ENCODE measurements at places on chromosomes 3 and 15. TPM values are rescaled to one million over a fixed set of nuclear protein-coding genes. Genes with fewer than 3 reads are reported as not detected.
A peak's percentile ranks its signal among the peaks of the same experiment; 100 is the strongest.

TRANK1 gene
- 12.1 TPM for total RNA-seq

TCTA gene
- 17.0 TPM for total RNA-seq

PLSCR5 gene
- total RNA-seq, result not detected

REC114 gene
- not detected for total RNA-seq

MUC20 gene
- 98.1 TPM for total RNA-seq

SLC9C1 gene
- not detected for total RNA-seq

CSTA gene
- total RNA-seq, result 16.8 TPM

KNG1 gene
- not detected for total RNA-seq

CCR3 gene
- 3.1 TPM for total RNA-seq

TGM5 gene
- 1.7 TPM for total RNA-seq

PAK6 gene
- 10.7 TPM for total RNA-seq

TRPM1 gene
- not detected for total RNA-seq

RBP2 gene
- total RNA-seq, result not detected

ADPRH gene
- 1.6 TPM for total RNA-seq

DNA sequence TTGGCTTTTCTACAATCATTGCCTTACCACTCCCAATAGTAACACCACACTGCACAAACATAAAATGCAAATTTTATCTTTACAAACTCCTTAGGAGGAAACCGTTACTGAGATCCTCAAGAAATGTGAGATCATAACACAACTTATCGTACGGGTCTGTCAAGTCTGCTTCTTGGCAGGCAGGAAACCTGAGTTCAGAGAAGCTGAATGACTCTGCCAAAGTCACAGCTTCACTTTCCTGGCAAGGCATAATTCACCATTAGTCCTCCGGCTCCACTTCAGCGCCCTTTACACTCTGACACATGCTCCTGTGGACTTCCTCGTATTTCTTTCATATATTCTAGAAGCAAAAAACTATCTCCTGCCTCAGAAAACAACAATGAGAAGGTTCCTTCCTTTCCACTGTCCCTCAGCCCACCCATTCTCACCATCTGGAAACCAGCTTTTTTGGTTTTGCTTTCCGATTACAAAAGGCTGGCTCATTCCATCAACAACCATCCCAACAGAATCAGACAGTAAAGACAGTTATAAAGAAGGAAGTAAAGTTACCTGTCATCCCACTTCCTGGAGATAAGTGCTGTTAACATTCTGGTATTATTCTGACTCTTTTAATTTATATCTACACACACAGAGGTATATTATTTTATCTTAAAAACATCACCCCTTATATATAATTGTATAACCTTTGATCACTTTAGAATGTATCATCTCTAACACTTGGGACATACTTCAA lies 223.4 kb downstream of the STT3B start:
- DNase-seq, result no peak

GRCh38 chr3:126267169-126267975 lies 87.0 kb upstream of the ALDH1L1 start:
- DNase-seq, result peak; percentile 92

DNA sequence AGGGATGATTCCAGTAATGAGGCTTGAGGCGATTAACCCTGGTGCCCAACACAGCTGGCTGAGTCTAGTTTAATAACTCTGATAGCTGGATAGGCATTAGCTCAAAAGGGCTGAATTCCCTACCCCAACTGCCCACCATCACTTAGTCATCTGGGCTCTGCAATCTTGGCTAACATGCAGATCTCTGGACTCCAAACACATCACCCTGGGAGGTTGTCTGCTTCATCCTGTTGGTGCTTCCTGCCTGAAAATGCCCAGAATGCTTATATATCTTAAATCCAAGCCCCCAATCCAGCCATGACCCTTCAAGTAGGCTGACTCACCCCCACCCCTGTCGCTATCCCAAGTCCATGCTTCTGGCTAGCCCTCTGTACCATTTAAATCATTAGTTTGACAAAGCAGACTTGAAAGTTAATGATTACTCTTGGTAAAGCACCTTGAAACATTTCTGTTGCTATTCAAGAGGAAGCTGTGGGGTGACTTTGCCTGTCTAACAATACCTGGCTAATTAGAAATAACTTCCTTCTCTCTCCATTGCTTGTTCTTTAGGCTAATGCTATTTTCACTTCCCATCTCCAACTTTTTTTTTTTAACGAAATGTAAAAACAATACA lies 107.0 kb upstream of the RORA start:
- DNase-seq, result no peak

GRCh38 chr3:124837730-124838186 lies 49.4 kb downstream of the ITGB5 start:
- DNase-seq, result peak; percentile 80

GRCh38 chr3:48915296-48915695 lies 3.3 kb upstream of the ARIH2 start:
- DNase-seq, result no peak

GRCh38 chr15:87582169-87582568 lies 674.4 kb downstream of the NTRK3 start:
- no peak for DNase-seq

DNA sequence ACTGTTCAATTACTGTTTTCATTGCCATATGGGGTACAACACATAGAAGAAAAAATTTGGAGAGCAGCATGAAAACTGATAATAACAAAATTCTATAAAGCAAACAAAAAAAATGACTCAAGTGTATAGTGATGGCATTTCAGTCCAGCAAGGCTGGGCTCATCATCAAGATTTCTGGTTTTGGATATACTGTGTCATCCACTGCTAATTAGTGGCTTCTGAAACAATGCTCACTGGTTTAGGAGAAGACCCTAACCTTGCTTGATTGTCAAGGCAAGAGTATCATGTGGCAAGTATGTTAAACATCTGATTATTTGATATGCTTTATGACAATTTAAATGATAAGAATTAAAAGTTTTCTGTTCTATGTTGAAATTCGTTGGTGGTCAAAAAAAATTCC lies 96.9 kb downstream of the RFX7 start:
- no peak for DNase-seq

GRCh38 chr3:47163169-47164006 lies 525 bp downstream of the SETD2 start:
- no peak for DNase-seq

DNA sequence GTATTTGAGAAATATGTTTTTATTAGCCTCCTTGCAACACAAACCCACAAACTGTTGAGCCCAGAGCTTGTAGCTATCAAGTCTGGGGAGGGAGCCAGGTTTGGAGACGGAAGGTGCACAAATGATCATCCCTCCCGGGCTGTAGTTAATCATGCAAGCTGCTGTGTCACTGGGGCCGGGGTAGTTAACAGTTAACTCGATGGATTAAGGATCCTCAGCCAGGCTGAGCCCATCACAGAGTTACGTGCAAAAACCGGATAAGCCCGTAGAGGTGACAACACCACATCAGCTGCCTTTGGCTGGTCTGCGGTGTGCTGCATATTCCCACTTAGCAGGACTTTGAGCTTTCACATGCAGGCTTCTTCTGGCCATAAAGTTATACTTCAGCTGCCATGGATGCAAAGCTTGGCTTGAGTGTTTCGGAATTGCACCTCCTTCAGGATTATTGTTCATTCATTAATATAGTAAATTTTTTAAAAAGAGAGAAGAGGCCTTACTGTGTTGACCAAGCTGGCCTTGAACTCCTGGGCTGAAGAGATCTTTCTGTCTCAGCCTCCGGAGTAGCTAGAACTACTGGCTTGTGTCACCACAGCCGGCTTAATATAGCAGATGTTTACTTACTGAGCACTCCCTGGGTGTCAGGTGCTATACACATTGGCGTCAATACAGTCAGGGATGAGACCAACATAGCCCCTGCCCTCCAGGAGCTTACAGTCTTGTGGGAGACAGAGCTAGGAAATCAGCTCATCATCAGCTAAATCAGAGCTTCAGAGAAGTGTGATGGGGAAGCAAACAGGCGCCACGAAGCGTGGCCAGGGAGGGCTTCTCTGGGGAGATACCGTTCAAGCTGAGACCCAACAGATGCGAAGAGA lies 226.8 kb upstream of the BHLHE40 start:
- no peak for DNase-seq

GRCh38 chr3:111773484-111773883 lies 85.6 kb upstream of the PHLDB2 start:
- DNase-seq, result no peak

GRCh38 chr15:40344631-40345120 lies 3.9 kb upstream of the CCDC9B start:
- peak; percentile 44 for DNase-seq

- no peak for DNase-seq
Measured at GRCh38 chr3:194057570-194058188, 78.3 kb upstream of the HES1 start.

DNA sequence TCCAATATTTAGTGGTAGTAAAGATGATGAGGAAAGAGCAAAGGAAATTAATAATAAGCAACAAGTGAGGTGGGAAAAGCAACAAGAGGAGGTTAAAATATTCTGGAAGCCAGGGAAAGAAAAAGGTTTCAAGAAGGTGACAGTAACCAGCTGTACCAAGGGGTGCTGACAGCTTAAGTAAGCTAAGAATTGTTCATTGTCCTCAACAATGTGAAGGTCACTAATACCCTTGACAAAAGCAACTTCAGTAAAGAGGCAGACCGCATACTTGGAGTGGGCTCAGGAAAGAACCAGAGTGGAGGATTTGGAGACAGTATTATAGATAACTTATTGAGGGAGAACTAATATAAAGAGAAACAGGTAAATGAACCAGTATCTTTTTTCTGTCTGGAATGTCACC lies 116.2 kb downstream of the GBE1 start:
- DNase-seq, result no peak

GRCh38 chr15:78398076-78398825 lies 39.8 kb upstream of the IREB2 start:
- no peak for DNase-seq

DNA sequence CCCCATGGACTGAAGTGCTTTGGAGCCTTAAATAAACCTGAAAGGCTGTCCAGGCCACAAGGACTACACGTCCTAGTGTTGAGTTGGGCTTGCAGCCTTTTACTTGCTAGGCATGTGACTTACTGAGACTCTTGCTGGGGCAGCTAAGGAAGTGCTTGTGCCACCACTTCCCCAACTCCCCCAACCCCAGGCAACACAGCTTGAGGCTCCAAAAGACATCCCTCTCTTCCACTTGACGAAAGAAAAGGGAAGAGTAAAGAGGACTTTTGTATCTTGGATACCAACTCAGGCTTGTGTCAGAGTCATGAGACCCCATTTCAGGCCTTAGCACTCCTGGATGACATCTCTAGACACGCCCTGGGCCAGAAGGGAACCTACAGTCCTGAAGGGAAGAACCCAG lies 109.8 kb downstream of the XRN1 start:
- DNase-seq, result no peak

- DNase-seq, result peak; percentile 40
Measured at GRCh38 chr3:182389071-182389815, 404.1 kb upstream of the ATP11B start.

DNA sequence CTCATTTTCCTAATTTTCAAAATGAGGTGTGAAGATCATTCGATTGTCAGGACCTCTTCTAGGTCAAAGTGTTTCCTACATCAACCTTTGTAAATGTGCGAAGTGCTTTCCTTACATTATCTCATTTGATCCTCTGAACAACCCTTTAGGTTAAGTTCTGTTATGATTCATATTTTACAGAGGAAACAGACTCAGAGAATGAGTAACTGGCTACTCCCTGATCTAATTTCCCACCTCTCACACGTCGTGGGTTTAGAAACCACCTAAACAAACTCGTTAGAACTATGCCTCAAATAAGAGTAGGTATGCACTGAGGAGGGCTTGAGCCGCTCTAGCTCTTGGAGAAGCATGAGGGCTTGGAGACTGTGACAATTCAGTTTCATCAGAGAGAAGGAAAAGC lies 148.6 kb downstream of the CD47 start:
- no peak for DNase-seq

DNA sequence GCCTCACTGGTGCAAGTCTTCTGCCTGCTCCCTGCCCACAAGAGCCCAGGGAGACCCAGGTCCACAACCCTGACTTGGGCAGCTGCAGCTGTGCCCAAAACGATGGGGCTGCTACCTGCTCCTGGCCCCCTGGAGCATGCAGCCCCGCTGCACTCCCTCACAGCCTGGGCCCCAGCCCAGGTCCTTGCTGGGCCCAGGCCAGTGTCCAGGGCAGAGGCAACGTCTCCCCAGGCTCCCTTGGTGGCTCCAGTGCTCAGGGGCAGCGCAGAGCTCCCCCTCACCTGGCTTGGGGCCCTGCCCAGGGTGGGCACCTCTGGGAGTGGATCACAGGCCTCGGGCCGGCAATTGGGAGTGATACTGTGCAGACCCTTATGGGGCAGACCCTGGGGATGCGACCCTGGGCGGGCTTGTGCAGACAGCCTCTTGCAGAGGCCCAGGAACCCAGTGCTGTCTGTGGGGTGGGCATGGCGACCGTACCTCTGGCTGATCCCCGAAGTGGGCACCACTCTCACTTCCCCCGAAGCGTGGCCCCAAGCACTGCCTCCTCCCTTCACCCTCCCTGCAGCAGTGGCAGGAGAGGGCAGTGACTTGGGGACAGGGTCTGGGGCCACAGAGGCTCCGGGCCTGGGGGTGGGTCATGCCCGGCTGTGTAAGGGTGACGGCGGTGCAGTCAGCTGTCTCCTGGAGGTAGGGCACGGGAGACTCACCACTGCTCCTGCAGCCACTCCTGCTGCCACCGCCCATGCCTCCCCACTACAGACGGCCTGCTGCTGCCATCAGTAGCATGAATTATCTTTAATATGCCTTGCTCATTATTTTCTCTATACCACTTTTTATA lies 255.9 kb downstream of the DOCK3 start:
- DNase-seq, result no peak

DNA sequence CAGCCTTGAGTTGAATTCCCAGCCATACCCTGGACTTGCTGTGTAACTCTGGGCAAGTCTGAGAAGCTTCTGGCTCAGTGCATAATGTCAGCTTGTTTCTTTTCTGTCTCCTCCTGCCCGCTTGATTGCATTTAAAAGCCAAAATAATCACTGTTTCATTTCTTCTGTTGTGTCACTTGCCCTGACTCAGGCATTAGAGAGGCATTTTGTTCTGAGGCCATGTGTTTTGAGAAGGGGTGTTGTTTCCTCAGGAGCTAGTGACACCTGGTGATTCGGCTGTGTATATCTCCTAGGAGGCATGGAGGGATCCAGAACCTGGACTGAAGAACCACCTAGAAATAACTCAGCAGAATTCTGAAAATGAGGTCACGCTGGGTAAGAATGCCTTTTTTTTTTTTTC lies 16.0 kb downstream of the WDR73 start:
- DNase-seq, result no peak

DNA sequence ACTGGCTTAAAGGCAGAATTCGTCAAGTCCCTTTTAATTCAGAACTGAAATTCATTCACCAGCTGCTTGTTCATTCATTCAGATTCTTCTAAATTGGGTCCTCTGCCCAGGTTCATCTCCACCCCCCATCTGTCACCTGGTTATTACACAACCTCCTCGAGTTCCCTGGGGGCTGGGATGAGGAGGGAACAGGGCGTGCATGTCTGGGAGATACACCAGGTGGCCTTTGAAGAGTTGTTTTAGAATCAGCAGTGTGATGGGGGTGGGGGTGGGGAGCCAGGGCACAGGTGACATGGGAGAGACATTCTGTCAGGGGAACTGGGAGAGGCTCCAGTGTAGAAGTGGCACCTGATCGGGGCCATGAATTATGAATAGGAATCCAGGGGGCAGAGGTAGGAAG lies 8.2 kb downstream of the SNX33 start:
- DNase-seq, result no peak

- DNase-seq, result no peak
Measured at GRCh38 chr3:188796122-188796631, 375.6 kb upstream of the TPRG1 start.

- peak; percentile 73 for DNase-seq
Measured at GRCh38 chr3:9503283-9503682, 50.3 kb downstream of the LHFPL4 start.

GRCh38 chr15:81293728-81294515 lies 30.0 kb downstream of the STARD5 start:
- no peak for DNase-seq

- DNase-seq, result no peak
Measured at GRCh38 chr3:1037631-1038030, 55.2 kb upstream of the CNTN6 start.

- no peak for DNase-seq
Measured at GRCh38 chr15:65612616-65612946, 1.6 kb upstream of the INTS14 start.
